Neural crest cell (in vitro differentiated cells): ENCODE measurements at places on chromosomes 12 and 14. TPM values are rescaled to one million over a fixed set of nuclear protein-coding genes. Genes with fewer than 3 reads are reported as not detected.
A peak's percentile ranks its signal among the peaks of the same experiment; 100 is the strongest.

Gene RASSF9
- not detected in 2 replicates for total RNA-seq

Gene TC2N
- 0.09 TPM in 1 of 2 replicates, not detected in the other for total RNA-seq

Gene SPIC
- not detected in 2 replicates for total RNA-seq

Gene CDH24
- 33.7 and 37.2 TPM in 2 replicates for total RNA-seq

Gene GLT1D1
- total RNA-seq, result 7.4 and 8.6 TPM in 2 replicates

Gene EPS8
- 24.4 and 26.7 TPM in 2 replicates for total RNA-seq

Gene PEX5
- total RNA-seq, result 40.2 and 42.2 TPM in 2 replicates

DNA sequence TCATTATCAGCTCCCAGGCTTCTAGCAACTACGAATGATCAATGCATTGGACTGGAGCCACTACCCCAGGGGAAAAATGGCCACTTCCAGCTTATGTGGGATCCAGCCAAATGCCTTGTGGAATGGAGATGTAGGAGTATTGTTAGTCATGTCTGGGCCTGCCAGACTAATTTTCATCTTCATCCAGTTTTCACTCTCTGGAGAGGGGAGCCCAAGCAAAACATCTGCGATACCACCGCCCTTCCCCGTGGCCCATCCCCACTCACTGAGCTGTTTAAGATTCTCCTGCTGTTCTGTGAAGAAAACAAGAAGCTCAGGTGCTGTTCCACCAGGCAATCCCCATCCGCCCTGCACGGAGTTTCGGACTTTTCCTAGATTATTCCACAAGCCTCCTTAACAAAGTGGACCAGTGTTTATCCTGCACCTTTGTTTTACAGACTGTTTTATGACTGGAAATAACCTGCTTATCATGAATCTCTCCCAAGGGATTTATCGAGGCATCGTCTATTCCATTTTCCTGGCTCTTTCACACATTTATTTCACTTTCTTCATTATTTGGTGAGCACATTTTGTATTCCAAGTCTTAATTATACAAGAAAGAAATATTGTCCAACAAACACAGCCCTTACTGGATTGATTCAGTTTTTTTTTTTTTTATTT, 35.5 kb upstream of the MAX start:
- H3K4me1 ChIP-seq, result peaks cover 7% of the 10 kb centered on the region
- no peak for DNase-seq
- no peaks in the 10 kb centered on the region for H3K36me3 ChIP-seq

- peaks cover 2% of the 10 kb centered on the region for H3K36me3 ChIP-seq
- H3K4me3 ChIP-seq, result no peak overlapping the region
- H3K27me3 ChIP-seq, result no peaks in the 10 kb centered on the region
Observed at GRCh38 chr14:98474900-98475299, 797.1 kb downstream of the BCL11B start.

DNA sequence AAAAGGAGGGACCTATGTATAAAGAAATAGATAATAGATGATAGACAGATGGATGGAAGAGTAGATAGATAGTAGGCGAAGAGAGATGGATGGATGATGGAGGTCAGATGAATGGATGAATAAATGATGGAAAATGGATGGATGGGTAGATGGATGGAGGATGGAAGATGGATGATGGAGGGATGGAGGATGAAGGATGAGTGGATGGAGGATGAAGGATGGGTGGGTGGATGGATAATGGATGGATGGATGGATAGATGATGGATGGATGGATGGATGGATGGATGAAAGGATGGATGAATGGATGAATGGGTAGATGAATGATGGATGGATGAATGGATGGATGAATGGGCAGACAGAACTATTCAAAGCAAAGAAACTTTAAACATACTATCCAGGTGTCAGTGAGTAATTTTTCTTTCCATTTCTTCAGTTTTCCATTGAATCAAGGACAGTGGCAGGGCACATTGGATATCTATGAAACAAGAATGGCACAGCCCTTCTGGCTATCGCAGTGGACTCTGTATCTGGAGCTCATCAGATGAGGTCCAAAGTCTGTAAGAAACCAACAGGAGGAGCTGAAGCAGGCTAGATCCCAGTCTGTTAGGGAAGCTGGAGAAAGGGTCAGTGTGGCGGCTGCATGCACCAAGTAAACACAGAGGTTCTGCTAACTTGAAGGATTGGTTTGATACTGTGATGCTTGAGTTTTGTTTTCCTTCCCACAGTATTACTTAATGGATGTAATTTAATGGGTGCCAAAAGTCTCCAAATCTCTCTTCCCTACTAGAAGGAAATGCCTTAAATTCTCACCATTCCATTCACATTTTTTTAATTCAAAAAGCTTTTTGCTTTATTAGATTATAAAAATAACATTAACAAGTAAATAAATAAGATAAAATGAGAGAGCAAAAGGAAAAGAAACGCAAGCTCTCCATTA, 18.1 kb upstream of the MED13L start:
- peaks cover 4% of the 10 kb centered on the region for H3K36me3 ChIP-seq
- peaks cover 52% of the 10 kb centered on the region for H3K4me1 ChIP-seq
- no peak for DNase-seq
- H3K4me3 ChIP-seq, result no peak overlapping the region

DNA sequence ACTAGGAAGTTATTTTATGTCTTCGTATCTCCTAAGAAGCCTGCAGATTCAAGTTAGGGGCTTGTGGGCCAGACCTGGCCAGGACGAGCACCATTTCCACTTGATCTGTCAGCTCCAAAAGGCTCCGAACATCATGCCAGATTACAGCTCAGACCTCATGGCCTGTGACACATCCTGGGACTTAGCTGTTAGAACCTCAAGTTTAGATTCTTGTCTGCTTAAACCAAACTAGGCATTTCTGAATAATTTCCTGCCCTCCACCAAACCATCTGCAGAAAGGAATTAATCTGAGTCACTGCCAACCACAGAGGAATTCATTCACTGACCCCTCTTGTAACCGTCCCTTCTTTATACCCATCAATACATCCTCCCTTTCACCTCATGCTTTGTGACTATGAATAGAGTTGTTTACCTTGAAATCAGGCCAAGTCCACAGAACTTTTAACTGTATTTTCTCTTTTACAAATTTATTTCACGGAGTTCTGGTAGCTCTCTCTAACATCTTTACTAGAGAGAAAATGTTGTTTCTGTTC, 120.3 kb downstream of the FBXL14 start:
- no peaks in the 10 kb centered on the region for H3K36me3 ChIP-seq
- no peak overlapping the region for H3K27ac ChIP-seq
- H3K27me3 ChIP-seq, result no peaks in the 10 kb centered on the region
- DNase-seq, result no peak
- peaks cover 7% of the 10 kb centered on the region for H3K4me1 ChIP-seq

- peaks cover 3% of the 10 kb centered on the region for H3K36me3 ChIP-seq
- peaks cover 36% of the 10 kb centered on the region for H3K4me1 ChIP-seq
- peak overlapping the region; percentile 57 for H3K27ac ChIP-seq
Observed at GRCh38 chr14:102510616-102511520, 1.3 kb upstream of the ANKRD9 start.

DNA sequence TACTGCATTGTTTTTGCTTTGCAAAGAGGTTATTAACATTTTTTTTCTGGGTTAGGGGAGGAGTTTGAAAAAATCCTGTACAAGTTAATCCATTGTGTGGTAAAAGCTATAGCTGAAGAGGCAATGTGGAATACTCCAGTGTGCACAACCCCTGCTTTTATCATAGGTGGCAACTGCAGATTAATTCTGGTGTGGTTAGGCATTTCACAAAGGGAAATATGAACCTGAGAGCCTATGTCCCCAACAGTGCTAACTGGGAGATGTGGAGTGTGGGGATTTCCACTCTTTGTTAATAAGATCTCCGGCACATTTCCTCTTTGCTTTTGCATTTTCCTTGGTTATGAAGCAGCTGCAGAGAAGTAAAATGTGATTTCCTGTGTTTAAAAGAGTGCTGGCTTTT, 33.6 kb downstream of the PRORP start:
- peak overlapping the region; percentile 51 for H3K27ac ChIP-seq
- no peak for DNase-seq
- no peaks in the 10 kb centered on the region for H3K27me3 ChIP-seq

GRCh38 chr12:112456029-112456428, 37.3 kb downstream of the PTPN11 start:
- DNase-seq, result no peak
- no peak overlapping the region for H3K4me3 ChIP-seq
- peaks cover 14% of the 10 kb centered on the region for H3K4me1 ChIP-seq
- H3K36me3 ChIP-seq, result peaks cover 19% of the 10 kb centered on the region

DNA sequence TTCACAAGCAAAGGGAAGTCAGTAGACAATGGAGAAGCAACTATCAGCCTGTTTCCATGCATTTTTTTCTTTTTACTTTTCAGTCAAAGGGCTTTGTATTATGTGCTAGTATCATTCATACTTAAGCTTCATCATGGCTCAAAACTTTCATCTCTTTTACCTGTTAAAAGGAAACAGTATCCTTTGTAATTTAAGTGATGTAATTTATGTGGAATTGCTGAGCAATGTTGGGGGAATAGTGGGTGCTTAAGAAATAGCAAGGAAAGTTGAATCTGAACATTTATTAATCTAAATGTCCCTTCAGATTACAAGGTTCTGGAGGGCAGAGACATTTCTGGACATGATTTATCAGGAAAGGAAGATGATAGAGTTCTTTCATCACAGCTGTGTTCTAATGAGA, 915.3 kb downstream of the VRK1 start:
- H3K4me1 ChIP-seq, result no peaks in the 10 kb centered on the region
- no peak for DNase-seq
- H3K27me3 ChIP-seq, result peaks cover 4% of the 10 kb centered on the region

GRCh38 chr12:45216983-45217485, 1.1 kb downstream of the ANO6 start:
- no peaks in the 10 kb centered on the region for H3K27me3 ChIP-seq
- DNase-seq, result no peak
- peaks cover 5% of the 10 kb centered on the region for H3K36me3 ChIP-seq
- peak overlapping the region; percentile 99 for H3K27ac ChIP-seq

GRCh38 chr12:110697236-110697635, 8.3 kb upstream of the HVCN1 start:
- H3K4me1 ChIP-seq, result peaks cover 6% of the 10 kb centered on the region
- H3K4me3 ChIP-seq, result no peak overlapping the region
- H3K27ac ChIP-seq, result no peak overlapping the region
- no peaks in the 10 kb centered on the region for H3K27me3 ChIP-seq
- H3K36me3 ChIP-seq, result no peaks in the 10 kb centered on the region
- no peak for DNase-seq

- no peak overlapping the region for H3K27ac ChIP-seq
- DNase-seq, result no peak
- peaks cover 3% of the 10 kb centered on the region for H3K36me3 ChIP-seq
- H3K27me3 ChIP-seq, result no peaks in the 10 kb centered on the region
Observed at GRCh38 chr12:1619587-1619986, 9.4 kb upstream of the WNT5B start.

GRCh38 chr14:87468531-87468930, 524.5 kb downstream of the GALC start:
- no peak overlapping the region for H3K27ac ChIP-seq
- peaks cover 3% of the 10 kb centered on the region for H3K27me3 ChIP-seq
- no peaks in the 10 kb centered on the region for H3K4me1 ChIP-seq
- H3K4me3 ChIP-seq, result no peak overlapping the region

DNA sequence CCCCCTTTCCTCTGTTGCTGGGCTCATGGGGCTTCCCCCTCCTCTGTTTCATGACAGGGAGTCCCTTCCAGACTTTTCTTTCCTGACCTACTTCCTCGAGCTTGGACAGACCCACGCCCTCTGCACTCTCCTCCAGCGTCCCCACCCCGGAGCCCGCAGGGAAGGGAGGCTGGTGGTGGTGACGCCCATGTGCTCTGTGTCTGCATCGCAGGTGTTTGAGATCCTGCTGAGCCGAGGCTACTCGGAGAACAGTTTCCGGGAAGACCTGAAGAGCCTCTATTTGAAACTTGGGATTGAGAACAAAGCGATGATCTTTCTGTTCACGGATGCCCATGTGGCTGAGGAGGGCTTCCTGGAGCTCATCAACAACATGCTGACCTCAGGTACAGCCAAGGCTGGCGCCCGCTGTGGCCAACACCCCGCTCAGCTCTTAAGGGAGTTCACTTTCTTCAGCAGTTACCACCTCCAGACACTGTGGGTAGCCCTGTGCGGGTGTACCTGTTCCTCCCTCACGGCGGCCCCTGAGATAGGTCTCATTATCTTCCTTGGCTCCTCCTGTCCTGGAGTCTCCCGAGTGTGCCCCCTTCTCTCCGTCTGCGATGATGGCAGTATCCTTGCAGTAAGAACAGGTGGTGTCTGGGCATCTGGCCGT, 85.6 kb downstream of the CCDC92 start:
- H3K27ac ChIP-seq, result no peak overlapping the region
- peaks cover 8% of the 10 kb centered on the region for H3K4me1 ChIP-seq
- peaks cover 10% of the 10 kb centered on the region for H3K27me3 ChIP-seq
- no peaks in the 10 kb centered on the region for H3K36me3 ChIP-seq
- DNase-seq, result no peak
- H3K4me3 ChIP-seq, result no peak overlapping the region

GRCh38 chr12:106284358-106285105, 18.0 kb upstream of the TCP11L2 start:
- no peak overlapping the region for H3K4me3 ChIP-seq
- H3K27ac ChIP-seq, result no peak overlapping the region
- H3K36me3 ChIP-seq, result peaks cover 3% of the 10 kb centered on the region

GRCh38 chr14:63912286-63912685, 59.5 kb downstream of the SYNE2 start:
- H3K4me3 ChIP-seq, result no peak overlapping the region
- H3K4me1 ChIP-seq, result peaks cover 22% of the 10 kb centered on the region
- DNase-seq, result no peak
- H3K27me3 ChIP-seq, result no peaks in the 10 kb centered on the region
- no peaks in the 10 kb centered on the region for H3K36me3 ChIP-seq

DNA sequence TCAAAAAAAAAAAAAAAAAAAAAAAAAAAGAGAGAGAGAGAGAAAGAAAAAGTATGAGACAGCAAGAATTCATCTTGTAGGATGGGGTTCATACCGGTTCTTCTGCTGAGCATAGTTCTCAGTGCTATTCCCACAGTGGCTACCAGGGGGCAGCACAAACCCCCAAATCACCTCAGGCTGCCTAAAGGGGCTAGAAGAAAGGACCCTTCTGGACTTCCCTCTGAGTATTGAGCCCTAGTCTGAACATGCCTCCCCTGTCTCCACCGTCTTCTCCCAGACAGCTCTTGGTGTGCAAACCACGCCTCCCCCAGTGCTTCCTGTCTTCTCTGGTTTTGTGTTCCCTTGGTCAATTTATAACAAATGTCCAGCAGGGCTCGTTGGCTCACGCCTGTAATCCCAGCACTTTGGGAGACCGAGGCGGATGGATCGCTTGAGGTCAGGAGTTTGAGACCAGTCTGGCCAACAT, 31.3 kb upstream of the SMUG1 start:
- peaks cover 33% of the 10 kb centered on the region for H3K27me3 ChIP-seq
- H3K27ac ChIP-seq, result peak overlapping the region; percentile 21
- no peaks in the 10 kb centered on the region for H3K36me3 ChIP-seq
- H3K4me1 ChIP-seq, result peaks cover 30% of the 10 kb centered on the region
- H3K4me3 ChIP-seq, result peak overlapping the region; percentile 60
